ENCODE measurements at places on chromosomes 4 and X.

GRCh38 chr4:70629469-70630090 is 1.0 kb downstream of the ENAM start:
- DNase-seq: no peak

GRCh38 chr4:82780752-82781231 is 17.8 kb downstream of the SCD5 start:
- no peak for DNase-seq

GRCh38 chr4:76886214-76886613 is 11.7 kb downstream of the SOWAHB start:
- DNase-seq: no peak

DNA sequence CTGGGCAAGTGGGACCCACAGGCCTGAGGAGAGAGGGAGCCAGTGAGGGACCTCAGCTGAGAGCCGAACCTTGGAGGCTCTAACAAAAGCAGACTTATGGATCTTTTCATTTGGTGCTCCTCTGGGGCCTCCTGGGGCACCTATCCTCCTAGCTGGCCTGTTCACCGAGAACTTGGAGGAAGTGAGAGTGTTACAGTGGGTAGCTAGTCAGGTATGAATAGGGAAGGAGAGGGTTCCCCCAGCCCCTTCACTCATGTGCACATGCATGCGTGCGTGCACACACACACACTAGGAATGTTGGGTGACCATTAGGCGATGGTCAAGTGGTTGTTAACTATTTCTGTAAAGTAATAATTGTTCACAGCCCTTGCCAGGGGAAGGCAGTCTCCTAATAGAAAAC is 18.6 kb upstream of the TMEM185A start:
- no peak for DNase-seq

All from stimulated activated naive CD8-positive, alpha-beta T cell treated with anti-CD3 and anti-CD28 coated beads, Interleukin-15, amount 100 ng/mL, for 72 hours (primary cell).